ENCODE measurements at places on chromosomes 16 and 17.

GRCh38 chr17:33970279-33970678, 284.8 kb upstream of the CCL2 start:
- no peak for DNase-seq

GRCh38 chr16:71384073-71384724, 25.7 kb downstream of the CALB2 start:
- no peak for DNase-seq

- no peak for DNase-seq
Observed at GRCh38 chr16:21704266-21704665, 40.5 kb downstream of the OTOA start.

- DNase-seq, result no peak
Observed at GRCh38 chr17:17752821-17753321, 71.6 kb downstream of the RAI1 start.

GRCh38 chr16:85170590-85171003, 58.3 kb upstream of the CIBAR2 start:
- no peak for DNase-seq

GRCh38 chr16:25691519-25692091, at the start of gene HS3ST4:
Gene HS3ST4, plus strand, starts transcription at chr16:25691959.
- no peak for DNase-seq

GRCh38 chr17:35546487-35546886, 9.0 kb upstream of the SLFN12L start:
- no peak for DNase-seq

DNA sequence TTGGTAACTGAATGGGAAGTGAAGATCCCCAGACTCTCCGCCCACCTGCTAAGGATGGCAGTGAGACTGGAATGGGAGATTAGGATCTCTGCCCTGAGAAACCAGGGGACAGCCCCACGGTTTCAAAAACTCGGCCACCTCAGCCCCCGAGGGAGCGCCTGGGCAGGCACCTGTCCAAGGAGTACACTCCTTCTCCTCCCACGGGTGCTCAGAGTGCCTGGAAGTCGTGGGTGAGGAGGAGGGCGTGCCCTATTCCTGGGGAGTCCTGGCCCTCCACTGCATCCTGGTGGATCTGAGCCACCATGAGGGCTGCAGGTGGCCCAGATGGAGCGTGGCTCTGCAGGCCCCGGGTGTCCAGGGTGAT, 78.5 kb downstream of the MGAT5B start:
- no peak for DNase-seq

DNA sequence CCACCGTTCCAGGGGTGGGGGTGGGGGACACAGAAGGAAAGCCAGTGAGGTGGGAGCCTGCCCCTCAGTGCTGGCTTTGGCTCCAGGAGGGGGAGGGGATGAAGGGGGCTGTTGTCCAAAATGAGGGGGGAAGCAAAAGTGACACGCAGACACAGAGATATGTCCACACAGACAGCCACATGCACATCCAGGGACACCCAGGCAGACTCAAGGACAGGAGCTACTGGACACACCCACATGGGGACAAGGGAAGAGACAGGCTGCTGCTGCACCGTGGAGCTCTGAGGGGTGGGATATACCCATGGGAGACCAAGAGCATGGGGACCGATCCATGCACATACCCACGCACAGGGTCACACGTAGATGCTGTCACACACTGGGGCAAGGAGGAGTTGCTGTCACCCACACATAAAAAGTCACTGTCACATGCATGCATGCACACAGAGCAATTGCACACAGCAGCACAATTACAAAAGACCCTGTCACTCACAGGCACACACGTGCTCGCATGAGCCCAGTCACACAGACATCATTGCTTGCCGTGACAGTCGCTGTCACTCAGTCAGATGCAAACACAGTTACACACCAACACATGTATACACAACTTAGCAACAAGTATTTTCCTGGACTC, 1.3 kb downstream of the THRA start:
- no peak for DNase-seq

DNA sequence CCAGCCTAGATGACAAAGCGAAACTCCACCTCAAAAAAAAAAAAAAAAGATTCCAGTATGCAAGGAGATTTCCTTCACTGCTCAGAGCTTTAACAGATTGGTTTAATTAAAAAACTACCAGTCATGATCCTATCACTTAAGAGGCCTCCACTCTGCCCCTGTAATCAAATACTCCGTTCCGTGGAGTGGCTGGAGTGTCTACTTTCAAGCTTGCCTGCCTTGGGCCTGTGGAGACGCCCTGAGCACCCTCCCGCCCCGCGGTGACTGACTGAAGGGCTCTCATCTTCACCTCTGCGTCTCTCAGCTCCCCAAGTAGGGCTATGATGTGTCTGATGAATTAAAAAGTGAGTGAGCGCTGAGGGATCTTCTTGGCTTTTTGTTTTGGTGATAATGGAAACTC, 25.3 kb upstream of the TRPV3 start:
- DNase-seq, result no peak

DNA sequence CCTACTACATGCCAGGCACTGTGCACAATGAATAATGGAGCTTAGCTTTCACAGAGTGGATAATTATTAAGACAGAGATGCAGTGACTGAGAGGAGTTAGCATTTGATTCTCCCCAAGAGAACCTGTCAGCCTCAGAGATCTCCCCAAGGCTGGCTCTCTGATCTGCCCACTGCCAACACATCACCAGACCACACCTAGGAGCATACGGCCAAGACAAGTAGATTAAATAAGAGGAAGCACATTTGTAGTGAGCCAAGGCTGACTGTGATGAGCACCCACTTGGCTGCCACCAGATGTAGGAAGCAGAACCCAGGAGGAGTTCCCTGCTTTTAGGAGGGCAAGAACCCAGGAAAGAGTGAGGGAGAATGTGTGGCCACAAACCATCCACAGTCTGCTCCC, 130.1 kb downstream of the SPACA3 start:
- DNase-seq, result no peak

- no peak for DNase-seq
Observed at GRCh38 chr17:31877911-31878702, 19.1 kb upstream of the COPRS start.

- no peak for DNase-seq
Observed at GRCh38 chr16:25596194-25596593, 95.6 kb upstream of the HS3ST4 start.

- DNase-seq, result no peak
Observed at GRCh38 chr16:47057630-47057993, 84.1 kb upstream of the DNAJA2 start.

GRCh38 chr16:89184933-89185794, 13.6 kb downstream of the CDH15 start:
- DNase-seq, result no peak

DNA sequence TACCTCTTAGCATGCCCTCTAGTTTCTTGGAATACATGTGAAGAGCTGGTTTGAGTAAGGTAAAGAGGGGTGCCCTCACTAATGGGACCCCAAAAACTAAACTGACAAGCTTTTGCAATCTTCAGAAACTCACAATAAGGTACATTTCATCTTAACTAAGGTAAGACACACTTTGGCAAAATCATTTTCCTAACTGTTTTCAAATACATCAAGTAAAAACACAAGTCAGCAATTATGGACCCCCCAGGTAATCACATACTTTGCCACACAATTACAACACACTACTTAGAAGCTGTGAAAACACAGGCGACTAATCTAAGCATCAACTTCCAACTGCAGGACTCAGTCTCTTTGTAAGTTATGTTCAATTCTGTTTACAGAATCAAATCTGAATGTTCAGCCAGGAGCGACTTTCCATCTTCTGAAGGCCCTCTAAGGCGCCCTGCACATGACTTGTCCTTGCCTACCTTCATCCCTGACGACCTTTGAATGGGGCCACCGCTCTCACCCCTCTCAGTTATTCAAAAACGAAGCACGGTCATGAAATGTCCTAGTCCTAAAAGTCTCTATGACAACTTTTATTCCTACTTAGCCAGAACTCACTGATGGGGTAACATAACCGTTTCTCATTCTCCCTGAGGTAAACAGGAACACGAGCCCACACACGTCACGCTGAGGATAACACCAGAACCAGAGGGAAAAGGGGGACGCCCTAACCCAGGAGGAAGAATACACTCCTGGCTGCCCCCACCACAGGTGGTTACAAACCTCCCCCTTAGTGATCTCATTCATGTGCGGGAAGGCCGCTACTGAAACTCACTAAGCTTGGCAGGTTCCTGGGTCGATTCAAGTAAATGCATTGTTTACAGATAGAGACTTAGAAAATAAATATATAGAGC, 5.5 kb downstream of the CREBBP start:
- no peak for DNase-seq

DNA sequence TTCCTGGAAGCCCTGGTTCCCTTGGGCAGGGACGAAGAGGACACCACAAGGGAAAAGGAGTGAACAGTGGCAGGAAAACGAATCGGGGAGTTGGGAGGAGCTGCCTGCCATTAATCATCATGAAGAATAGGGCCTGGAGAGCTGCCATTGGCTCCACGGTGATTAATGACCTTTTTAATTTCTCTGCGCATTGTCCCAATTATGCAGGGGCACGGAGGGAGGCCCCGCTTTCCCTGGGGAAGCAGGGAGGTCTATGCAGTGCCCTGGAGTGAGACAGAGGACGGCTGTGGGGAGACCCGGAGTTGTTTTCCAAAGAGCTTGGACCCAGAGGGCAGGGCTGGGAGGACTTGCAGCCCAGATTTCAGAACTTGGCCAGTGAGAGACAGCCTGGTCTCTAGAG, 338.9 kb upstream of the C16orf82 start:
- no peak for DNase-seq

- no peak for DNase-seq
Observed at GRCh38 chr16:48561960-48562393, 48.0 kb downstream of the N4BP1 start.
